ENCODE measurements at places on chromosomes 2 and 18.

- no peak for DNase-seq
Observed at GRCh38 chr2:154233231-154233630, 361.5 kb downstream of the GALNT13 start.

DNA sequence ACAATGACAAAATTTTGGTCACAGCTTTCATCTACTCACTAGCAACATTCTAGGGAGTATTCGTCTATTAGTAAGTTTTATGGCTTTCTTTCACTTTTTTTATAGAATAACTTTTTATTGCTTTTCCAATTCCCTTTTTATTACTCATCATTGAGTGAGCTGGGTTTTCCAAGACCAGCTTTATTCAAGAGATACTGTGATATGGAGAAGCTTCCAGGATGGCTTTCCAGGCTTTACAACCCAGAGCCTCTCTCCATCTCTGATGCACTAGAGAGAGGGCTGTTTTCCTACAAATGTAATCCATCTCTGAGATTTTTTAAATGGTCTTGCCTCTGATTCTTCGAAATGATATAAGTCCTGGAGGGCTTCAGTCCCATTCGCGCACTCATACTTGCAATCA lies 118.3 kb downstream of the LDLRAD4 start:
- no peak for DNase-seq

DNA sequence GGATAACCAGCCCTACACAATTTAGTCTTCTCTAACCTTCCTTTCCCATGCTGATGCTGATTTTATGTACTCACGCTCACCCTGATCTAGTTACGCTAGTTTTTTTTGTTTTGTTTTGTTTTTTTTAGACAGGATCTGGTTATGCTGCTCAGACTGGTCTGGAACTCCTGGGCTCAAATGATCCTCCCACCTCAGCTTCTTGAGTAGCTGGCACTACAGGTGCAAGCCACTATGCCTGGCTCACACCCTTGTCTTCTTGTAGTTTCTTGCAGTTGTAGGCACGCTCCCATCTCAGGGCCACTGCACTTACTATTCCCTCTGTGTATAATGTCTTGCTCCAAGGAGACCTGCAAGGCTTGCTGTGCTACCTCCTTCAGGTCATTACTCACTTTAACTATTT lies 6.2 kb downstream of the PELI1 start:
- no peak for DNase-seq

GRCh38 chr18:49177071-49177470 lies 226.3 kb upstream of the SMAD7 start:
- DNase-seq: no peak

Data from MM.1S (cell line).